ENCODE measurements at places on chromosomes 6 and 20.
A peak's percentile ranks its signal among the peaks of the same experiment; 100 is the strongest.

GRCh38 chr6:142013287-142013686 is 119.4 kb upstream of the GJE1 start:
- no peak for DNase-seq

- DNase-seq: peak; percentile 77
Measured at GRCh38 chr20:34515484-34516246, 557 bp upstream of the DYNLRB1 start.

GRCh38 chr20:760751-761417 is 7.4 kb downstream of the SLC52A3 start:
- DNase-seq: no peak

GRCh38 chr6:101509536-101509935 is 116.0 kb downstream of the GRIK2 start:
- no peak for DNase-seq

DNA sequence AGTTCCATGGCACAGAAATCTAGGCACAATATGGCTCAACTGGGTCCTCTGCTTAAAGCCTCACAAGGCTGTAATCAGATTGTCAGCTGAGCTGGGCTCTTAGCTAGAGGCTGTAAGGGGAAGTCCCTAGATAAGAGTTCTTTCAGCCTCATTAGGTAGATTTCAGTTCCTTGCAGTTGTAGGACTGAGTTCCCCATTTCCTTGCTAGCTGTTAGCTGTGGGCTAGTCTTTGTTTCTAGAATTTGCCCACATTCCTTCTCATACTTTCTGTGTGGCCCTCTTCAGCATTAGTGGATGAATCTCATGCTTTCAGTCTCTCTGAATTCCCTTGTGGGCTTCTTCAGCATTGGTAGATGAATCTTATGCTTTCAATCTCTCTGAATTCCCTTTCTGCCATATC is 71.0 kb upstream of the MRAP2 start:
- DNase-seq: no peak

DNA sequence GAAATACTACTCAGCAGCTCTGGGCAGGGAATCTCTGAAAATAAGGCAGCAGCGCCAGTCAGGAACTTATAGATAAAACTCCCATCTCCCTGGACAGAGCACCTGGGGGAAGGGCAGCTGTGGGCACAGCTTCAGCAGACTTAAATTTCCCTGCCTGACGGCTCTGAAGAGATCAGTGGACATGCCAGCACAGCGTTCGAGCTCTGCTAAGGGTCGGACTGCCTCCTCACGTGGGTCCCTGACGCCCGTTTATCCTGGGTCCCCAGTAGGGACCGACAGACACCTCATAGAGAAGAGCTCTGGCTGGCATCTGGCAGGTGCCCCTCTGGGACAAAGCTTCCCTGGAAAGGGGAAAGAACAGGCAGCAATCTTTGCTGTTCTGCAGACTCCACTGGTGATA is 59.0 kb downstream of the COL21A1 start:
- DNase-seq: no peak

DNA sequence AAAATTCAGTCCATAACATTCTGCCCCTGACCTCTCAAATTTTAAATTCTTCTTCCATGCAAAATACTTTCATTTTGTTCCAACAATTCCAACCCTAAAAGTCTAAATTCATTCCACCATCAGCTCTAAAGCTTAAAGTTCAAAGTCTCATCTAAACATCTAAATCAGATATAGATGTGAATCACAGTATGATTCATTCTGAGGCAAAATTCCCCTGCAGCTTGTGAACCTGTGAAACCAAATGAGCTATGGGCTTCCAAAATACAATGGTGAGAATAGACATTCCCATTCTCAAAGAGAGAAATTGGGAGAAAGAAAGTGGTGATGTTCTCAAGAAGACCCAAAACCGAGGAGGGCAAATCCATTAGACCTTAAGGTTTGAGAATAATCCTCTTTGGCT is 309.8 kb downstream of the HIVEP2 start:
- no peak for DNase-seq

DNA sequence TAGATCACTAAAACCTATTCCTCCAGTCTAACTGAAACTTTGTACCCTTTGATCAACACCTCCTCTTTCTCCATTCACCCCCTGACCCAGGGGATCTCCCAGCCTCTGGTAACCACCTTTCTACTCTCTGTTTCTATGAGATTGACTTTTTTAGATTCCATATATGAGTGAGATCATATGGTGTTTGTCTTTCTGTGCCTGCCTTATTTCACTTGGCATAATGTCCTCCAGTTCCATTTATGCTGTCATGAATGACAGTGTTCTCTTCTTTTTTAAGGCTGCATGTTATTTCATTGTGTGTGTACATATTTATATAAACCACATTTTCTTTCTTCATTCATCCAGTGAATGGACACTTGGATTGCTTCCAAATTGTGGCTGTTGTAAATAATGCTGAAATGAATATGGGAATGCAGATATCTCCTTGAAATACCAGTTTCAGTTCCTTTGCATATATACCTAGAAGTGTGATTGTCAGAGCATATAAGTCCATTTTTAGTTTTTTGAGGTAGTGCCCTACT is 57.7 kb downstream of the DHX35 start:
- DNase-seq: no peak

DNA sequence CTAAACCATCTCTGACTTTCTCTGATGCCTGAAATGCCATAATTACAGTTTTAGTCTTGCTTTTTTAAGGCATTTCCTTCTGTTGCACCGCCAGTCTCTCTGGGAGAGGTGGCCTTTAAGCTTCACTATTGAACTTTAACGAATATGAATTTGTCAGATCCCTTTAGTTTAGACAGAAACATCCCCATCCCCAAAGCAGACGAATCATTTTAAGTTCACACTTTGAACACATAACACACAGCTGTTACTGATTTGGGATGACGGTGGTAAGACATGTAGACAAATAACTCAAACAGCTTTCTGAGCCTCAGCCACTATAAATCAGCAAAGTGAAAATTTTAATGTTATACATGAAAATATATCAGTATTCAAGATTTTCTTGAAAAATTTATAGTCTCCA is 7.2 kb upstream of the IPCEF1 start:
- no peak for DNase-seq

GRCh38 chr6:14384175-14384949 is 266.8 kb downstream of the CD83 start:
- DNase-seq: peak; percentile 98

DNA sequence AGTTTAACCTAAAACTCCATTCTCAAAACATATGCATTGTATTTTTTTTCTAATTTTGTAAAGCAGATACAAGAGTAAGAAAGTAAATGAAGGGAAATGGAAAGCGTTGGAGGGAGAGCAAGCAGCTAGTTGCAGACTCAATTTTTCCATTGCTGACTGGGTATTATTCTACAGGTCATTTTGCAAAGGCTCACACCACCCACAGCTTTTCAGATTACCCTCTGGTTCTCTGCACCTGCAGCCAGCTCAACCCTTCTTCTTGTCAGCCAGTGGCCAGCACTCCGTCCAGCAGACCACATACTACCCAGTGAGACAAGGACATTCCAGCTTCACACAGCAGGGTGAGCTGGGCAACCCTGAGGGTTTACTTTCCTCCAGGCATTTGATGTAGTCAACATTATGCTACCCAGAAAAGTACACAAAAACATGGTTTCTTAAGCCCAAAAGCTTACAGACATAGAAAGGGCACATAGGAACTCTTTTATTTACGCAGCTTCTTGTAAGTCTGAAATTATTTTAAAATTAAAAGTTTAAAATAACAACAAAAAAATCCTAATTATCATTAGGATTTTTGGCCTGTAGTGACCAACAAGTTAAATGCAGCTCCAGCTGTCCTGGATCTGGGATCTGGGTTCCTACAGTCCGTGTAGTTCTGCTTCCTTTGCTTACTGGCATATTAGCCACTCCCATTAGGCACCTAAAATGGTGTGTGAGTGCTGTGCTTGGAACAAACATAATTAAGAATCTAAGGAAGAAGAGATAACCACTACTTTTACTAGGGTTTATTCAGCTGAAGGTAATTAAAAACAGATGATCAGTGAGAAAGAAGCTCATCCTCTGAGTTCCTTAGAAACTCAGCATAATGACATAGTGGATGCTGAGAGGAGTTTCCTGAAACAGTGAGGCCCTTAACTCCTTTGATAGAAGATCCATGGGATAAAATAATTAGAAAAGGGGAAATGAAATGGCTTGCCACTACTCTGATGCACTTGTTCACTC is 185.3 kb downstream of the PKHD1 start:
- DNase-seq: no peak

DNA sequence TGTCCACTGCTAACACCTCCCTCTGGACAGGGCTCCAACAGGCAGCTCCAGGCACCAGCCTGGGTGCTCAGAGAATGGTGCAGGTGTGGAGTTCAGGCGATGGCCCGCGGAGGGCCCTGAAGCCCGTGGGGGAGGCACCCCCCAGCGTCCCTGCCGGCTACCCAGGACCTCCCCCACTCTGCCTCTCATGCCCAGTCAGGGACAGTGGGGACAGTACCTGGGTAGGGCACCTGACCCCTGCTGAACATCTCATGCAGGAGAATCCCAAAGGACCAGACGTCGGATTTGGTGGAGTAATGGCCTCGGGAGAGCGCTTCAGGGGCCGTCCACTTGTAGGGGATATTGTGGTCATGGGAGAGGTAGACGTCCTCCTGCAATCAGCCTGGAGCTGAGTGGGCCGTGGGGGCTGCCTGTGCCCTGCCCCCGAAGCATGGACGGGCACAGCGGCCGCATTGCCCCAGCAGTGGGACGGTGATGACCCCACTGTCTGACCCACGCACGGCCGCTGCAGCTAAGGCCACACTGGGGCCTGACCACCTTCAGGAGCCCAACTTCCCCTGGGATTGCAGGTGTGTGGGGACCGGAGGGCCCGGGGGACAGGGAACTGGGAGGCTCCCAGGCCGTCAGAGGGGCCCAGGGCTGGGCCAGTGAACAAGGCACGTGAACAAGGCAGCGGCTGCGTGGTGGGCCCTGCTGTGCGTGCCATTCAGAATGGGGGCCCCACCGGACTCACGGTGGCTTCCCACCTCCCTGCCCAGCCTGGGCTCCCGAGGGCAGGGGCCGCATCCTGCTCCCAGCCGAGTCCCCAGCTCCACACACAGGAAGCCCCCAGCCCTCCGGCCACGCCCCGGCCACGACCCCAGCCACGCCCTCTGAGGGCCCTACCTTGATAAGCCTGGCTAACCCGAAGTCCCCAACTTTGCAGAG is 7.1 kb downstream of the PTK6 start:
- no peak for DNase-seq

DNA sequence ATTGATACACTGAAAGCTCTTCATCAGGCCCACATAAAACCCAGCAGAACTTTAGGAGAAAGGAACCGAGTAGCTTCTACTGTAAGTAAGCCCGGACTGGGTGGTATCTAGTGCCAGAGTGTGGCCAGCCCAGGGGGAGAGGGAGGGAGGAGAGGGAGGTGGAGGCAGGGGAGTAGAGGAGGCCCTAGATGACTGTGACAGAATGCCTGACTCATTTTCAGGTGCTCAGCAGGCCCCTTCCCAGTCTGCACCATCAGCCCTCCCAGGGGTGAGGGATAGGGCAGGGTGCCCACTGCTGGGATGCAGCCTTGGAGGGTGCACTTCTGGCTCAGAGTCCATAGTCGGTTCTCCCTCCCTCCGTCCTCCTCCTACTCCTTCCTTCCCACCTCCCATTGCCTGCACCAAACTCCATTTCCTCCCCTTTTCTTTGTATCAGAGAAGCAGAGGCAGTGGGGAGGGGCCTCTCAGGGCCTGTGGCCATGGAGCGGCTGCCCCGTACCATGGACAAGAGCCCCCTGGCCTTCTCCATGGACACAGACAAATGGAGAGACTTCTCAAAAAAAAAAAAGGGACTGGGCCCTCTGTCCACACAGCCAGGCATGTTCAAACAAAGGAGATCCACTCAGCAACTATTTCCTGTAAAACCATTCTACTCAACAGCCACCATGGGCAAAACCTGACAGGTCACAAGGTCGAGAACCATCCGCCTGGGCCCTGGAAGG is 184.9 kb upstream of the SNX9 start:
- no peak for DNase-seq

DNA sequence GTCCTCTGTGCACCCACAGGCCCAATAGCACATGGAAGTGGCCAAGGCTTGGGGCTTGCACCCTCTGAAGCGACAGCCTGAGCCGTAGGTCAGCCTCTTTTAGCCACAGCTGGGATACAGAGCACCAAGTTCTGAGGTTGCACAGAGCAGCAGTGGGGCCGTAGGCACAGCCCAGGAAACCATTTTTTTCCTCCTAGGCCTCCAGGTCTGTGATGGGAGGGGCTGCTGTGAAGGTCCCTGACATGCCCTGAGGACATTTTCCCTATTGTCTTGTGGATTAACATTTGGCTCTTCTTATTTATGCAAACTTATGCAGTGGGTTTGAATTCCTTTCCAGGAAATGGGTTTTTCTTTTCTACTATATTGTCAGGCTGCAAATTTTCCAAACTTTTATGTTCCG is 878.7 kb upstream of the MAN1A1 start:
- DNase-seq: no peak

- no peak for DNase-seq
Measured at GRCh38 chr6:13229205-13230085, 98.9 kb downstream of the TBC1D7 start.

- DNase-seq: no peak
Measured at GRCh38 chr20:48990467-48990866, 55.6 kb upstream of the CSE1L start.

DNA sequence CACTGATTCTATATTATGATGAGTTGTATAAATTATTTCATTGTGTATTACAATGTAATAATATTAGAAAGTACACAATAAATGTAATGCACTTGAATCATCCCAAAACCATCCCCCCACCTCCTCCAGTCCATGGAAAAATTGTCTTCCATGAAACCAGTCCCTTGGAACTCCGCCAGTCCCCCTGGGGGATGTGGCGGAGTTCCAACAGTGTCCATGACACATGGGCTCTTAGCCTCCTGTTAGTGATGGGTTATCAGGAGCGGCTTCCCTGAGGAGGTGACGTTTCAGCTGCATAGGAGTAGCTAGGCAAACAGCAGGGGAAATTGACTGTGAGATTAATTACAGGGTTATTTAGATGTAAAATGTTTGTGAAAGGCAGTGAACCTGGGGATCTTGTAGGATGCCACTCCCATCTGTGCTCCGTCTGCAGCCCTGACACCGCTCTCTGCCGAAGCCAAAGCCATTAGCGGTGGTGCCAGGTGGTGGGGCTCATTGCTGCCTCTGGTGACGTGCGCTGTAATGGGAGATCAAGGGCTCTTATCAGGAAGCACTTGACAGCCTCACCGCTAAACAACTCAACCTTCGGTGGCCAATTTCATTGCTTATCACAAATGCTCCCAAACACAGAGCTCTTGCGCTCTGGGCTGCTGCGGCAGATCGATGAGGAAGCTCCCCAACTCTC is 81.6 kb upstream of the MC3R start:
- peak; percentile 20 for DNase-seq

DNA sequence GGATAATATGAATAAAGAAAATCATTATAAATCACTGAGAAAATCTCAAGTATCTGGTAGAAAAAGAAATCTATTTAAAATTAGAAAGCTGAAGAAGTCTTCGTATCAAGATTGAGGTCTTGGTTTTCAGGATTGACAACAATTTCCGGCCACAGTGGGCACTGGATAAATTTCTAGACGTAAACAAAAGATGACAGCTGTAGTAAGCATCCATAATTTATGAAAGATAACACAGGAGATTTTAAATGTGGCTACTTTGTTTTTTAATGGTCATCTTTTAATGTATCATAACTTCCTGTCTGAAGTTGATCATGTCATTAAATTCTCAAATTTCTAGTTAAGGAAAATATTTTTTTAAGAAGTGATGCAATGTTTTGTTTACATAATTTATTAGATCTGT is 444.2 kb downstream of the HTR1B start:
- DNase-seq: no peak
